Stimulated activated CD4-positive, alpha-beta T cell treated with anti-CD3 and anti-CD28 coated beads, Interleukin-2, amount 100 ng/mL, for 48 hours (primary cell): ENCODE measurements at places on chromosomes 1 and 21.
A peak's percentile ranks its signal among the peaks of the same experiment; 100 is the strongest.

DNA sequence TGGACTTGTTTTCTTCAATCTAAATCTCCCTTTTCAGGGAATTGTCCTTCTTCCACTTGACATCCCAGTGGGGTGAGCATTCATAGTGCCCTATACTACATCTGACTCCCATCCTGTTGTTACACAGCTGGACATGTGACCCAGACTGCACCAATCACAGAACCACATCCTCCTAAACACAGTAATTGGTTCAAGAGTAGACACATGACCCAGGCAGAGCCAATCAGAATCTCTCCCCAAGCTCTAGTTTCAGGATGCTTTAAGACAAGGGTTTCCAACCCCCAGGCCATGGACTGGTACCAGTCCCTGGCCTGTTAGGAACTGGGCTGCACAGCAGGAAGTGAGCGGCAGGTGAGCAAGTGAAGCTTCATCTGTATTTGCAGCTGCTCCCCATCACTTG lies 5.6 kb upstream of the DDOST start:
- no peak for DNase-seq

GRCh38 chr1:75502776-75503175 lies 108.1 kb downstream of the SLC44A5 start:
- DNase-seq: no peak

GRCh38 chr1:235708390-235708962 lies 58.9 kb upstream of the GNG4 start:
- DNase-seq: no peak

DNA sequence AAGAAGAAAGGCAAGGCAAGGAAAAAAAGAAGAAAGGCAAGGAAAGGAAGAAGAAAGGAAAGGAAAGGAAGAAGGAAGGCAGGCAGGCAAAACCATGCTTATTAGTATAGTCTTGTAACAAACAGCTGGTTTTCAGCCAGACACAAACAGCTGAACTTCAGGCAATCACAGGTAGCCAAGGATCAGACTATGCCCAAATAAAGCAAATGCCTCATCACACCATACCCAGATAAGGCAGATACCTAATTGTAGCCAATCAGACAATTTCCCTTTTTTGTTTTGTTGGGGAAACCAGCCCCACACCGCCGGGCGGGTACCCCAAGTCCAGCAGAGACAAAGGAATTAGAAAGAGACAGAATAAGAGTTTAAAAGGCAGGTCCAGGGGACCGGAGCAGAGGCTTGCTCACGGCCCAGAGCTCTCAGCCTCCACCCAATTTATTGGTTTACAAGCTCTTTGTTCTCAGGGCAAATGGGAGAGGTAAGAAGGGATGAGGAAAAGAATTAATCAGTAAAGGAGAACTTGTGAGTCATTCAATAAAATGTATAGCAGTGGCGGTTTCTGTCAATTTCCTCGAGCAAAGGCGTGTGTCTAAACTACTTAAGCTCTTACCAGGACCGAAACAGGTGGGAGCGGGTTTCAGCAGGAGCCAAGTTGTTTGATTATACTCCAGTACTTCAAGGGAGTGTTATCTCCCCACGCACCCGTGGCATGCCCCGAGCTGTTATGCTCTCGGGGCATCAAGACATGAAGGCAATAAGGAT lies 886.8 kb downstream of the KCNT2 start:
- no peak for DNase-seq

DNA sequence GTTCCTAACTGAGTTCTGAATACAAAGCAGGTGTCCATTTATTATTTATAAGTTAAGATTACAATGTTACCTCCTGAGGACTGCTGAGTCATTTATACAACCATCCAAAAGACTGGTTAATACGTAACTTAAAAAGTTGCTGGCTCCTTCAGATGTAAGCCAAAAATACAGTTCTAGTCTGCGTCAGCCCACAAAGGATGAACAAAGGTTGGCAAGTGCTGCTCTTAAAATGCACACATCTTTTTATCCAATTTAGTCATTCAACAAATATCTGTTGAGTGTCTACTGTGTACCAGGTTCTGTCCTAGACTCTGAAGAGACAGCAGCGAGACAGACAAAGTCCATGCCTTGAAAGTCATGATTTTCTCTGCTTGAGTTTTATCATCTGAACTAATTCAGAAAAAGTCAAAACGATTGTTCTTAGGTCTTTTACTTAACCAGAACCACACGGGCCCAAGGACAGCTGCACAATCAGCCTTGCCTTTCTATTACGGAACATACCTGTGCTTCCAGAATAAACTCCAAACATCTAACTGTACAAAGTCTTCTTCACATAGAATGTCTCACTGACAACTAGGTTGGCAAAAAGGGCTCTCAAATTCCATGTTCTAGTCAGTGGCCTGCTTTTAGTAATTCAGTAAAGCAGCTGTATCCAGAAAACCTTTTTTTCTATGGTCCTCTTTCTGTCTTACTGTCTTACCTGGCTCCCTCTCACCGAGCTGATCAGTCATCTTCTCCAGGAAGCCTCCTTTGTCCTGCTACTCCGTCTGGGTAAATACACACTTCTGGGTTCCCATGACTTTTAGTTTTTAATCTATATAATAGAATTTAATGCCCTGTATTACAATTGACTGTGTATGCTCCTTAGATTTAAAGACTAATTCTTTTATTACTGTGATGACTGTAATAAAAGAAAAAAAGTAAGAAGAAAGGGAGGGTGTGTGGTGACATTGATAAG lies 15.5 kb upstream of the CNN3 start:
- DNase-seq: no peak

DNA sequence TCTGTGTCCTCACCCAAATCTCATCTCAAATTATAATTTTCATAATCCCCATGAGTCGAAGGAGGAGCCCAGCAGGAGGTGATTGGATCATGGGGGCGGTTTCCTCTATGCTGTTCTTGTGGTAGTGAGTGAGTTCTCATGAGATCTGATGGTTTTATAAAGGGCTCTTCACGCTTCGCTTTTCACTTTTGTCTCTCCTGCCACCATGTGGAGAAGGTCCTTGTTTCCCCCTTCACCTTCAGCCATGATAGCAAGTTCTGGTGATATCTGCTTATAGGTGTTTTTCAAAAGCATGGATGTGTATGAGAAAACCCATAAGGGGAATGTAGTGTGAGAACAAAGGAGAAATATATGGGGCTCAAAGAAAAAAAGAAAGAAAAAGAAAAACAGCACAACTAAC lies 405.9 kb upstream of the RGS18 start:
- no peak for DNase-seq

- no peak for DNase-seq
Measured at GRCh38 chr1:99496067-99496466, 149.8 kb upstream of the PALMD start.

- no peak for DNase-seq
Measured at GRCh38 chr1:101723415-101723814, 273.3 kb downstream of the OLFM3 start.

GRCh38 chr1:30888391-30888790 lies 20.2 kb downstream of the SDC3 start:
- DNase-seq: no peak

- DNase-seq: no peak
Measured at GRCh38 chr21:16420031-16420724, 690.4 kb downstream of the USP25 start.

GRCh38 chr1:231828182-231828920 lies 201.8 kb downstream of the DISC1 start:
- DNase-seq: no peak

DNA sequence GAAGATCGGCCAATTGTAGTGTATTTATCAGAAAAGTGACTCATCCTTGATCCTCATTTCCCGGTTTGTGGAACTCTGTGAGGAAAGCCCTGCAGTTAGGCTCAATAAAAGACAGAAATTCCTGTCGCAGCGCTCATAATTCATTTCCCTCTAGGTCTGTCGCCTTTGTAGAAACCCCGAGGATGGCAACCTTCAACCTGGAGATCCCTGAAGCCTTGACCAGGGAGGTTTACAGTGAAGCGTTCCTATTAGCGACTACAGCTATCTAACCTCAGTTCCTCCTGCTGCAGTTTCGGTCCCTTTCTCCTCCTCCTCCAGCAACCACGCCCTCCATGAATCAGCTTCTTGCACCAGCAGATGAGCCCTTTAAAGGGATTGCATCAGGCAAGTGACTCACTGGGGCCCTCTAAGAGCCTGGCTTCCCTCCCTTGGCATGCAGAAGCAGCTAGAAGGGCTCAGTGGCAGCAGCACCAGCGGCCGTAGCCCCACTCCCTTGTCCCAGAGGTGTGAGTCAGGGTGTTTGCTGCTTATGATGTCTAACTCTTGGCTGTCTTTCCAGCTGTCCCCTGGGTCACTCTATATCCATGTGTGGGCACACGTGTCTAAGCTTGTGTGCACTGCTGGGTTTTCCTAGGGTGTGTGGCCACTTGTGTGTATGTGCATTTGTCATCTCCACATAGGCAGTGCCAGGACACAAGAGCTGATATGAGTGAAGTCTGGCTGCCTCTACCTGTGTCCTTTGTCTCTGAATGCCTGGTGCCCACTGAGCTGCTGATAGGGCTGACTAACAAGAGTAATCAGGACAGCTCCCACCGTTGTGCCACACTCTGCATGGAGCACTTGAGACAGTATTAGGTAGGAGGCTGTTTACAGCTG lies 779 bp upstream of the STK40 start:
- peak; percentile 79 for DNase-seq

GRCh38 chr1:160169553-160170399 lies 18.4 kb downstream of the ATP1A4 start:
- no peak for DNase-seq

- DNase-seq: no peak
Measured at GRCh38 chr1:29017235-29017634, 102.9 kb downstream of the EPB41 start.

GRCh38 chr1:58363585-58363984 lies 182.9 kb downstream of the OMA1 start:
- DNase-seq: no peak

DNA sequence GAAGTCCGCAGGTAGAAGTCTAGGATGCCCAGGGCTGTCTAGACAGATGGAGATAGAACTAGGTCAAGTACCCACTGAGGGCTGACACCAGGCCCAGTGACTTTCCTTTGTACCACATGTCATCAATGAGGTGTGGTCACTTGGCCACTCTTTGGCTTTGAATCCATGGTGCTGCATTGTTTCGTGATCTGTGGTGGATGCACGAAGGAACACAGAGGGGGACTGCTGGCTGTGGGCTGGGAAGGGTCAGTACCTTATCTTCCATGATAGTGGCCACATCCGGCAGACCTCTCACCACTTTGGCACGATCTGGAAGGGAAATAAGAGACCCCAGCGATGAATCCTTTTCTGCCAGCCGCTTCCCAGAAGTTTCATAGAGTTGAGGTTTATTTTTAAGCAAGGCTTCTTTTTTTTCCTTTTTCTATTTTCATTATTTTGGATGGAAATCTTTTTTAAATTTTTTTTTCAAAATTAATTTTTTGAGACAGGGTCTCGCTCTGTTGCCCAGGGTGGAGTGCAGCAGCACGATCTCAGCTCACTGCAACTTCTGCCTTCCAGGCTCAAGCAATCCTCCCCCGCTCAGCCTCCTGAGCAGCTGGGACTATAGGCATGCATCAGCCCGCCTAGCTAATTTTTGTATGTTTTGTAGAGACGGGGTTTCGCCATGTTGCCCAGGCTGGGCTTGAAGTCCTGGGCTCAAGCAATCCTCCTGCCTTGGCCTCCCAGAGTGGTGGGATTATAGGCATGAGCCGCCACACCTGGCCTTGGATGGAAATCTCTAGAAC lies 53.1 kb downstream of the MYOM3 start:
- no peak for DNase-seq

DNA sequence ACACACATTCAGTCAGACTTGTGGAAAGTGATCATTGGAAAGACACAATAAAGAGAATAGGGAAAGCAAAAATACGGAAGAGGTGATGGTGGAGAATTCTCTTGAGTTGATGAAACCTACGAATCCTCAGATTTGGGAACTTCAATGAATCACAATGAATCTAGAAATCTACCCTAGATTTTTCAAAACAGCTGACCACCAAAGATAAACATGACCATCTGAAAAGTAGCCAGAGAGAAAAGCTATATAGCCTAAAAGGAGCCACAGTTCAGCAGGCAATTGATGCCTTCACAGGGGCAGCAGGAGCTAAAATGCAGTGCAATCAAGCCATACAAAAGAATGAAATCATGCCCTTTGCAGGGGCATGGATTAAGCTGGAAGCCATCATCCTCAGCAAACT lies 170.6 kb upstream of the RUNX1 start:
- DNase-seq: no peak

GRCh38 chr1:241934201-241934848 lies 23.2 kb upstream of the BECN2 start:
- no peak for DNase-seq

- DNase-seq: no peak
Measured at GRCh38 chr1:19088717-19089442, 121.2 kb downstream of the UBR4 start.

DNA sequence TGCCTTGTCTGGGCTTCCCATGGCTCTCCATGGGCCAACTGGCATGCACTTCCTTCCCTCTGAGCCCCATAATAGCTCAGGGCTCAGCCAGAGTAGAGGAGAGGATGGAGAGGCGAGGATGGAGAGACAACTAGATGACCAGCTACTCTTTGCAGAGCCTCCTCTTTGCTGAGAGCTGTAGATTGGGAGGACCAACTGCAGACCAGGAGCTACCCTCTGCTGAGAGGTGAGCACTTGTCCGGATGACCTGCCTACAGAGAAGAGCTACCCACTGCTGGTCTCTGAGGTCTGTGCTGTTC lies 58.0 kb upstream of the ETV3 start:
- no peak for DNase-seq

DNA sequence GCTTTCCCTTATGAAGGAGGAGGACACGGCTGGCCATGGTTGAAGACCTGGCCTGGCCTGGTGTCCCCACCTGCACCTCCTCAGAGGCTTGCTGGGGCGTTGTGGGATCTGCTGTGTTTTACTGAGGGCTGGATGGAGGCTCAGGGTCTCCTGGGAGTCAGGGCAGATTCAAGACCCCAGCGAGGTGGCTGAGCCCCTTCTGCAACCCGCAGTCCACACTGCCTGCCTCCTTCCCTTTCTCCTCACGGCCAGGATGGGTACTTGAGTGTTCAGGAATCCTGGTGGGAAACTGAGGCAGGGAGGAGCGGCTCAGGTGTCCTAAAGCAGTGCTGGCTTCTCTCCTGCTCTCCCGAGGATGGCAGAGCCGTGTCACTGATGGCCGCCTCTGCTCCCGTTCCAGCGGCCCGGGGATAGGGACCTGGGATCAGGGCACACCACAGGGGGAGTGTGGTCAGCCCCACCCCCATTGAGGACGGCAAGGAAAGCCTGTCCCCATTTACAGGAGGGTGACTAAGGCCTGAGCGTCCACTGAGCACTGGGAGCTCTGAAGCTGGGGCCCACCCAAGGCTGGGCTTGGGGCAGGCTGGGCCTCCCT lies 47.5 kb downstream of the TRPM2 start:
- no peak for DNase-seq

DNA sequence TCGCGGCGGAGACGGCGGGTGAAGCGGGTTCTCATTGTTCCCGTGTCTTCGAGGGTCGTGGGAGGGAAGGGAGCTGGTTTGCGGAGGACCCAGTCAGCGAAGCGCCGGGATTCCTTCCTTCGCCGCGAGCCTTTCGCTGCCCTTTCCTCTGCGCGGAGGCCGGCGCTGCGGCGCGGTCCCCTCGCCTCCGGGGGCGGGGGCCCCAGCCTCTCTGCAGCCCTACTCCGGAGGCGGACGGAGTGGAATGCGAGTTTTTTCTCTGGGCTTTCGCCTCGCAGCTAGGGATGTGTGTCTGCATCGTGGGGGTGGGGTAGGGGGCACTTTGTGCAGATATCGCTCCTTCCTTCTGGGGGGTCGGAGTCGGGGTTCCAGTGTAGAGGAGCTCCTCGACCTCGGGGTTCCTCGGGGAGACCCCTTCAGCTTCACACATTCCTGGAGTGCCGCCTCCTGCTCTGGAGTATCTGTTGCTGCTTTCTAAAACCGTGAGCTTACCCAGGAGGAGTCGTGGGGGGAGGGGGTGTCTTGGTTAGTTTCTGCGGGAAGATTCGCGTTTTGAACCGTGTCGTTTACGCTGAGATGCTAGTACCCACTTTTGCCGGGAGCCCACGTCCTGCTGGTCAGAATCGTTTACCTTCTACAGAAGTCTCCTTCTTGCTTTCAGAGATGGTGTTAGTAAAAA lies 595 bp downstream of the RNF2 start:
- peak; percentile 26 for DNase-seq
